ENCODE measurements at places on chromosomes 5 and 9. TPM values are rescaled to one million over a fixed set of nuclear protein-coding genes. Genes with fewer than 3 reads are reported as not detected.

PCDHGA2 gene
- not detected for total RNA-seq

ELP1 gene
- total RNA-seq: 24.3 TPM

SPINK7 gene
- total RNA-seq: not detected

MYOT gene
- not detected for total RNA-seq

PCDHB9 gene
- total RNA-seq: not detected

ANKRD18A gene
- 1.0 TPM for total RNA-seq

GFI1B gene
- total RNA-seq: not detected

SLC46A2 gene
- total RNA-seq: not detected

FRMPD1 gene
- total RNA-seq: not detected

BARX1 gene
- 0.46 TPM for total RNA-seq

UNC5A gene
- total RNA-seq: not detected

TIMD4 gene
- 3.0 TPM for total RNA-seq

GKAP1 gene
- 7.7 TPM for total RNA-seq

HAVCR2 gene
- 53.7 TPM for total RNA-seq

TMEM215 gene
- not detected for total RNA-seq

HTR1A gene
- total RNA-seq: not detected
